ENCODE measurements at places on chromosomes 6 and 20. TPM values are rescaled to one million over a fixed set of nuclear protein-coding genes. Genes with fewer than 3 reads are reported as not detected.

GSTA3 gene
- total RNA-seq, result not detected

BLCAP gene
- total RNA-seq, result 24.9 TPM

ZKSCAN8 gene
- 9.0 TPM for total RNA-seq

ZNF311 gene
- total RNA-seq, result not detected

TCF15 gene
- total RNA-seq, result 3.1 TPM

CAGE1 gene
- total RNA-seq, result not detected

TRIM10 gene
- total RNA-seq, result not detected

CYP24A1 gene
- total RNA-seq, result 0.27 TPM

PRICKLE4 gene
- total RNA-seq, result 7.7 TPM

ZSCAN31 gene
- 10.6 TPM for total RNA-seq

VGLL2 gene
- not detected for total RNA-seq

TRIM31 gene
- total RNA-seq, result not detected

NR2E1 gene
- 0.31 TPM for total RNA-seq

PI16 gene
- not detected for total RNA-seq

BMP5 gene
- not detected for total RNA-seq

XKR7 gene
- total RNA-seq, result 6.8 TPM

SLCO4A1 gene
- 9.2 TPM for total RNA-seq

DDX43 gene
- not detected for total RNA-seq

FNDC1 gene
- not detected for total RNA-seq

RBPJL gene
- not detected for total RNA-seq

POFUT1 gene
- 26.9 TPM for total RNA-seq

SLC22A16 gene
- total RNA-seq, result 2.0 TPM

CRISP3 gene
- not detected for total RNA-seq

SEC63 gene
- total RNA-seq, result 2.3 TPM

LHFPL5 gene
- not detected for total RNA-seq

SIRPD gene
- total RNA-seq, result not detected
